GM12891 (cell line): ENCODE measurements at places on chromosomes 11 and 22.

DNA sequence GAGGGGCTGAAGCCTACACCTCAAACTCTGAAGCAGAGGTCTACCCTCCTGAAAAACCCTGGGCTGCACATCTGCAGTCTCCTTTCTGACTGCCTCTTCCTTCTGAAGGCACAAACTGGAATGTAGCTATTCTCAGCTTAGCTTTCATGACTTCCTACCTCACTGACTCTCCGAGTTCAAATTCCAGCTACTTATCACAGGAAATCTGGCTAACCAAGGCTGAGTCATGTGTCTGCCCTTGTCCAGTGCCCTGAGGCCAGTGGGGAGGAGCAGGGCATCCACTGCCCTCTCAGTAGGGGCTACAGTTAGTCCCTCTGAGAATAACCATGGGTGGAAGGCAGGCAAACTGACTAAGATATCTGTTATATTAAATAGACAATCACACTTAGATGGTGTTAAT, 29.2 kb downstream of the PDGFD start:
- no peak for DNase-seq

GRCh38 chr11:122042981-122043380, 73.0 kb downstream of the BLID start:
- no peak for DNase-seq

- DNase-seq = no peak
Measured at GRCh38 chr11:67408437-67409200, 4.7 kb downstream of the TBC1D10C start.

- no peak for DNase-seq
Measured at GRCh38 chr11:67664696-67665540, 9.5 kb downstream of the ALDH3B2 start.

DNA sequence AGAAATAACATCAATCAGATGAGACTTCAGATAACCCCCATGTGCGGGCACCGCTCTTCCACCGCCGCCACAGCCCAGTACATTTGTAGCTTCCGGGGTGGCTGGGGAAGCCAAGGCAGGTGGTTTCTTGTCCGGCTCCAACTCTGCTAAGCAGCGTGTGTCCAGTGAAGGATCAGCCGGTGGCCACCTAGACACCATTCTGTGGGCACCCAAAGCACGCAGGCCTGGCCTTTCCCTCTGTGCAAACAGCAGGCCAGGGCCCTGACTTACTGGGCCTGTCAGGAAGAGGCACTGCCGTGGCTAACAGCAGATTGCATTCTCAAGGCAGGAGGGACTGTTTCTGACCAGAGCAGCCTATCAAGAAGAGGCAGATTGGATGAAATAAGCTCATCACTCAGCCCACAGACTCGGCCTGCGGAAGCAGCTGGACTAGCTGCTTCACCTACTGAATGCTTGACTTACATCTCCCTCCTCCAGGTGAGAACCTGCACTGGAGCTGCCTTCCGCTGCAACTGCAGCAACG, 74.8 kb downstream of the ETS1 start:
- DNase-seq = no peak

- no peak for DNase-seq
Measured at GRCh38 chr11:119484741-119485605, 62.0 kb upstream of the THY1 start.

- no peak for DNase-seq
Measured at GRCh38 chr11:108647701-108648527, 17.0 kb upstream of the DDX10 start.

DNA sequence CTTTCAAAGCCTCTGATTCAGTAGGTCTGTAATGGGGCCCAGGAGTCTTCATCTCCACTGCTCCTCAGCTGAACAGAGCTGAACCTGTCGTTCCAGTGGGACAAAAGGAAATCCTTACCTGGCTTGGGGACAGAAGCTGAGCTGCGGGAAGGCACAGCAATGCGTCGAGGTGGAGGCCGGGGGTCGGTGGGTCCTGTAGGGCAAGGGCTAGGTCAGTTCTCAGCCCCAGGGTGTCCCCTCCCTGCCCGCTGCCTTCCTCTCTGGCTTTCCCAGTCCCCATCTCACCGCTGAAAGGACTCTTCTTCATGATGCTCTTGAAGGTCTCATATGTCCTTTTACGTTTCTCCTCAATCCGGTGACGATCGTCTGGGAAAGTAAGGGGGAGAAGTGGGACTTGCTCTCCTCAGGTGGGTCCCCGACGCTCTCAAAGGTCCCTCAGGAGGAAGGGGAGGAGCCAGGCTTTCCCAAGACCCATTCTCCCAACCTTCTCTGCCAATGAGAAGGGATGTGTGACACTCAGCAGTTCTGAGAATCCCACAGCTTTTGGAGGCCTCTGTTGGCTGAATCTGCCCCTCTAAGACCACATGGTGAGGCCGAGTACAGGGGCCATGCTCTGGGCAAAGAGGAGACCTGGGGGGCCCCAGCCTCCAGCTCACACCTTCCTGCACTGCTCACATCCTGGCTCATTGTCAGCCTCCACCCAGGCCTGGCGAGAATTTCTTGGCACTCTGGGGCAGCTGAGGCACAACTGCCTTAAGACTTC, 7.0 kb downstream of the RELA start:
- no peak for DNase-seq

- no peak for DNase-seq
Measured at GRCh38 chr11:2882396-2883110, 3.0 kb downstream of the CDKN1C start.

DNA sequence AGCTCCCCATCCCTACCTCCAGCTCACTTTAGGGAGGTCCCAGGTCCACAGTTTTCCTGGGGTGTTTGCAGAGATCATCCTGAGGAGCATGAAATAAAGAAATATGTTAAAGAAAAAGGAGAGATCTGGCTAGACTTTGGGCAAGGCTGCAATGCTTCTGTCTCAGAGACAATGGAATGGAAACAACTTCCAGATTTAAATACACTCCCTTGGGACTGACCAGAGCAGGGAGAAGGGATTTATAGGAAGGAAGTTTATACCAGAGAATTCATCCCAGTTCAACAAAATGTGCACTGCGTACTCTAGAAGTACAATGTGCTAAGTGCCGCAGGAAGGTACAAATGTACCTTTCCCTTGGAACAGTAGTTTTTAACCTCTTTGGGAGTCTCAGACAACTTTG, 40.4 kb downstream of the ETS1 start:
- no peak for DNase-seq

- no peak for DNase-seq
Measured at GRCh38 chr22:37377927-37378326, 49.4 kb downstream of the ELFN2 start.

DNA sequence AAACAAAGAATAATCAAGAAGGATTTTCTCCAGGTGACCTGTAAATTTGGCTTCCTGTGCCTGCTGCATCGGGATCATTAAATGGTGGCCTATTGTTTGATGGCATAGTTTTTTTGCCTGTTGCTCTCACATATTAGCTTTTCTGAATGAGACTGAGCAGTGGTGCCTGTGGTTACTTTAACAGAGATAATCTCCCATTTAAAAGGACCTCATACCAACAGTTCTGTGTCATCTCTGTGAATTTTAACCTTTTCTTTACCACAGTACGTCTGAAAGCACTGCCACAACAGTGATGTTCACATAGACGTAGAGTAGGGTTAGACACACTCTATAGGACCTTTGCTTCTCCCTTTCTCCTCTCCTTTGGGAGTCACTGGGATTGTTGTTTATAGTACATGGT, 22.9 kb upstream of the RCE1 start:
- DNase-seq = no peak

DNA sequence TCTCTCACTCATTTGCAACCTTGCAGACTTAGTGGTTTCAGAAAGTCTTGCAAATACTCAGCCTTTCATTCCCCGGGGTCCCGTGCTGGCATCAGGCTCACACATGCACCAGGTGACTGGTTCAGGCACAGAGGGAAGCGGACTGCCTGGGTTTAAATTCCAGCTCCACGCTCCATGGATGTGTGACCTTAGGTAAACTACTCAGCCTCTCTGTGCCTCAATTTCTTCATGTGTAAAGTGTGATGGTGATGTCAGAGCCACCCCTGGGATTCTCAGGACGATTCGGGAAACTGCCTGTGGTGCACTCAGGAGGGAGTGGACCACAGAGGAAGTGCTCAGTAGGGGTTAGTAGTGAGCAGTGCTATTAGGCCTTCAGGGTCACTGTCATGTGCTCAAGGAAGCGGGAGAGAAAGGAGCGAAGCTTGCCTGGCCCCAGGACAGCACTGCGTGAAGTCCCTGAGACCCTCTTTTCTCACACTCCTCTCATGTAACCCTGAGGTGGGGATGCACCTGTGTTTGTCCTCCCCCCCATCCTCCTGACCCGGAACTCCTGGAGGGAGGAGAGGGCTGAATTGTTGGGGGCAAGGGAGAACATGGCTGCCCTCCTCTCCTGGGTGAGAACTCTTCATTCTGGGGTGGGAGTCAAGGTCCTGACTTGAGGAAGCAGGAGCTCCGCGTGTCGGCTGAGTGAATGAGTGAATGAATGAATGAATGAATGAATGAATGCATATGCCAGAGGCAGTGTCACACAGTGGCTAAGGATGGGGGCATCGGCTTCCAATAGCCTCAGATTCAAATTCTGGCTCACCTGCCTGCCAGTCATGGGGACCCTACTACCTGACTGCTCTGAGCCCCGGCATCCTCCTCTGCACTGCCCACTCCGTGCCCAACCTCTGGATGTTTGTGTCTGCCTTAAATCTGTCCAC, 14.4 kb upstream of the UPK3A start:
- no peak for DNase-seq

DNA sequence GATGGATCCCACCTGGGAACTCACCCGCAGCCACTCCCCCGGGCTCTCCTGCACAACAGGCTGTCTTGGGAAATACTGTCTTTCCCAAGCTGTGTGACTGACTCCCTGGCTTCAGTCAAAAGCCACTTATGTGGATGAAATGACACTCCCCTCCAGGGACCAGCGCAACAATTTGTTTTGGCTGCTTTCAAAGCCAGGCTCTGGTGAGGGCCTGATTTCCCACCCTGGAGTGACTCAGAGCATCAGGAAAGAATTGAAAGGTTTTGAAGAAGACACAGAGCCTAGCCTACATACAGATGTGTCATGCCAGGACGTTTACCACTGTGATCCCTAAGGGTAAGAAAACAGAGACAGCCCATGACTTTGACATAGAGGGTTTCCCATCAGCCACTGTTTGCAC, 550.5 kb downstream of the MIAT start:
- DNase-seq = no peak
